ENCODE measurements at places on chromosomes 12 and 14.

- DNase-seq = no peak
Measured at GRCh38 chr12:571795-572531, 91.3 kb downstream of the NINJ2 start.

DNA sequence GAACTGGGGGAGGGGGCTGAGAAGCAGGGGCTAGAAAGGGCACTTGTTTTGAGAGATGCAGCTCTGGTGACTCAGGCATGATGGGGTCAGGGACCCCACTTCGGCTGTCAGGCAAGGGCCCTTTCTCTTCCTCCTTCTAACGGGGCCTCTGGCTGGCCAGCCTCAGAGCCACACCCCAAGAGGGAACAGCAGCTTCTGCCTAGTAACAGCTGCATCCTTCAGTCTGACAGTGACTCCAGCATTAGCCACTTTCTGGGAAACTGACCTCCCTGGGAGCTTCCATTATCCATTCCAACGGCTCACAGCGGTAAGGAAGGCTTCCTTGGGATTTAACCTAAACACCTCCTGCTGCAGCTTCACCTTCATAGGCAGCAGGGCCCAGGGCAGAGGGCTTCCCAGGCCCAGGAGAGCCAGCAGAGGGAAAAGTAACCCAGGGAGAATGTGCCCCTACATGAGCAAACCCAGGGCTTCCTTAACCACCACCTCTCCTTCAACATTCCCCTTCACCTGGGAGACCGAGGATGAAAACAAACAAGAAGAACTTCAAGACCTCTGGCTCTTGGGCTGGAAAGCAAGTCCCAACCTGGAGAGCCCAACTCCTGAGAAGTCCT lies 2.7 kb downstream of the NCKAP5L start:
- peak; percentile 62 for DNase-seq

- no peak for DNase-seq
Measured at GRCh38 chr12:12331244-12331771, 18.7 kb downstream of the MANSC1 start.

- no peak for DNase-seq
Measured at GRCh38 chr14:44300916-44301315, 206.2 kb downstream of the FSCB start.

- DNase-seq = peak; percentile 9
Measured at GRCh38 chr12:70154087-70154638, 89.1 kb upstream of the CNOT2 start.

DNA sequence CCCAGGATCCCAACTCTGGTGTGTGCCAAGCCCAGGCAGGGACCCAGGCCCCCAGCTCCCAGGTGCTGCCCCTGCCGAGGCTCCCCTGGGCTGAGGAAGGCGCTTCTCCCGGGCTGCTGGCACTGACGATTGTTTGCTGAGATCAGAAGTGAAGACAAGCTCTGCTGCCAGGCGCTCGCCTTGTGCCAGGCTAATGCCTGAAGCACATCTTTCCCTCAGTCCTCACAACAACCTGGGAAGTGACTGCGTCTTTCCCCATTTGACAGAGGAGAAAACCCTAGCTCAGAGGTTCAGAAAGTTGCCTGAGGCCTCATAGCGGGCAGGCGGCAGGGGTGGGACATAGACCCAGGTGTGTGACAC lies 36.8 kb downstream of the ANKRD9 start:
- no peak for DNase-seq

DNA sequence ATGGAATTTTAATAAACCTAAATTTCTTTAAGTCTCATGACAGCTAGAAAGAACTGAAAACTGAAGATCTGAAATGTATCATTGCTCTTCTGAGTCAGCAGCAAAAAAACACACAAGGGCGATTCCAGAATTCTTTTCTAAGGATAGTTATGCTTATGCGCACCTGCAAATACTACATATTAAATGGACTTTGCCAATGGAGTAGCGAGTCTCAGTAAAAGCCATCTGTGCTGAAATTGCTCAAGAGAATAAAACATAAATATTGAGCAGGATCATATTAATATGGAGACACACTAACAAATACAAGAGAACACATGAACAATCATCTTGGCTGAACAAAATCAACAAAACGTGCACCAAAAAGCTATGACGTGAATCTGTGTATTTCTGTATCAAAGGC lies 73.7 kb downstream of the CPNE8 start:
- DNase-seq = no peak

DNA sequence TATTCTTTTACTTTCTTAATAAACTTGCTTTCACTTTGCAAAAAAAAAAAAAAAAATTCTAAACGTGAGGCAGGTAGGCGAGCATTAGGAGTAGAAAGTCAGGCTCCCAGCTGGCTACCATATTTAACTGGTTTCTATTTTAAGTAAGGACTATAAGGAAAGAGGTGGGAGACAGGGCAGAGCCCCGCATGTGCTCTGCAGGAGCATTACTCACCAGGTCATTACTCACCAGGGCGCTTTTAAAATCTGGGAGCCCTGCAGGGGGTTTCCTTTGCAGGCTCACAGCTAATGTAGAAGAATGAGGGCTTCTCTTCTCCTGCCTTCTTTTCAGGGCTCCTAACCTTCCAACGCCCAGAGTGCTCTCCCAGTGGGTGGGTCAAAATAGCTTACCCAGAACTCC lies 14.0 kb upstream of the DPF3 start:
- no peak for DNase-seq

DNA sequence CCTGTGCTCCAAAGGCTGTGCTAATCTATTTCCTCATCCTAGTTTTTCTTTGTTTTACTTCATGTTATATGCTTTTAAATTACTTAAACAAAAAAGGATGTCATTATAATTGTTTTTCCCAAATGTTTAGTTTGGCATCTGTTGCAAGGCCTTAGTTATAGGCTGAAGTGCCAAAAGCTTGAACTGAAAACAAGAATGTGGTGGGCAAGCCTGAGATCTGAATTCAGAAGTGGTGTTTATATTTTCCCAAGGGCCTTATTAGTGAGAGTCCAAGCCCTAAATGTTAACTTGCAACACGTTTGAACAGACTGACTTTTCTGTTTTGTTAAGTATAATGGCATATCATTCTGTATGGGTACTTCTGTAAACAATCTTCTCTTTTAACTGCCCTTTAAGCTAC lies 326.8 kb downstream of the CCDC91 start:
- no peak for DNase-seq

- DNase-seq = no peak
Measured at GRCh38 chr12:104411826-104412641, 44.7 kb upstream of the CHST11 start.

DNA sequence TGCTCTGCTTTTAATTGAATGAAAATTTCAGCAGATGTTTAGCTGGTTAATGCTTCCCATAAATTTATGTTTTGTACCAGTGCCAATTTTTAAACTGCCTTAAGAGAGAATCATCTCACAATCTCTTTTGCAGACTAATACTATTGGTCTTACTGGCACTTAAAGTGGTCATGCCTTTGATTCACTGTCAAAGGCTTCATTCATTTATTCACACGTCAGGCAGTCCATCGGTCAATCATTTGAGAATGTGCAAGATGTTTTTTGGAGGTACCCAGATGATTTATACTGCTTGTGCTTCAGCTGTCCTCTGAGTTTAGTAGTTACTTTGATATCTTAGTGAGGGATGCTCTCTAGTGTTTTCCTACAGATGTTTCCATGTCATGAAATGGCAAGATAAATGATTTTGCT lies 83.4 kb downstream of the NAV3 start:
- DNase-seq = no peak

DNA sequence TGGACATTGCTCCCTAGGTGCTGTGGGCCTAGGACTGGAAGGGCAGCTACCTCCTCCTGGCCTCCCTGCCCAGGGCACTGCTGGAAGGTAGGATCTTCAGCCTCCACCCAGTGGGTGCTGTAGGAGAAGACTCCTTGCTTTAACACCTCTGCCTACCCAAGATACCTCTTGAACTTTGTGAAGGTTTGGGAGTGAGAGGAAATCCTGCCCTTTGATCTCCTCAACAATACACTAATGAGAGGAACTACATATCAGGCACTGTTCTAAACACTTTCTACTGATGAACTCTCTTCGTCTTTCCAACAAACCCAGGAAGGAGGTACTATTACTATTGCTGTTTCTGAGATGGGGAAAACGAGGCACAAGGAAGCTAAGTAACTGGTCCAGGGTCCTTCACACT lies 66.9 kb downstream of the PLEKHG3 start:
- DNase-seq = no peak

DNA sequence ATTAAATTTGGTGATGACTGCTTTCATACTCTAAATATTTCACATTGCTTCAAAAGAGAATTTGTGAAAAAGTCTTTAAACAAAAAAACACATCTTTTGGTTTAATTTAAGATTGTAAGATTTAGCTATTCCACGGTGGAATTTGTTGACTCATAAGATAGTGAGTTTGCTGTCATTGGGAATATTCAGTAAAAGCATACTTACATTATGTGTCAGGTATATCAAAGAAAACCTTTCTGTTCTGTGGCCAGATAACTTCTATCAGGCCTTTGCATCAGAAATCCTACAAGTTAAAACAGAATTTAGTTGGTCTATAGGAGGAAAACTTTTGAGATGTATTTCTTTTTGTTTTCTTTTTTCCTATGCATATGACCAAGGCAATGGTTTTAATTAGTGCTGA lies 148.8 kb upstream of the E2F7 start:
- no peak for DNase-seq

DNA sequence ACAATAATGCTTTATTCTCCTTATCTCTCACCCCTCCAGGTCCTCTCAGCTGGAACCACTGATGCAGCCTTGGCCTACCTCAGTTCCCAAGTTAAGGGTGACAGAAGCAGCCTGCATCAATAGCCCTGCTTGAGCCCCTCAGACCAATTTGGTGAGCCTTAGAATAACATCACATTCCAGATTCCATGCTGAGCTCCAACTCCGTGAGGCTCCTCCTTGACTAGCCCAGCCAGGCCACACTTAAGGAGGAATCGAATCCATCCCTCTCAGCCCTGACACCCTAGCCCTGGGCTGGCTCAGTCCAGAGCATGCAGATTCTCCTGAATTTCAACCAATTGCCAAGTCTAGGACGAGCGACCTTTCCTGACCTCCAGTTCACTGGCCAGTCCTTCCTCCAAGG lies 91.1 kb downstream of the ARMH4 start:
- DNase-seq = no peak

DNA sequence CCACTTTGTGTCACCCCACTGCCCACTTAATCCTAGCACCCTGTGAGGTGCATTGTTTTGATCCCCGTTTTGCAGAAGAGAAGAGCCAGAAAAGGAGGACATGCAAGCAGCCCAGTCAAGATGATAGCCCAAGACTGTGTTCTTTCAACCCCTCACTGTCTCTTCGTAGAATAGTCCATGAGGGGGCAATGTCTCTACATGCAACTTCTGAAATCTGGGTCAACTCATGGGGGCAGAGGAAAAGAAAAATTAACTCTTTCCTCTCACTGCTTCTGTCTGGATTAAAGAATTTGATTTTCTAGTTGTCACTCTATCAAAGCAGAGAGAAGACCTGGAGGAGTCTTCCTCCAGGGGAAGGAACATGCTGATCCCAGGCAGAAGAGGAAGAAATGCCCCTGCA lies 229.6 kb upstream of the NOS1 start:
- DNase-seq = no peak

DNA sequence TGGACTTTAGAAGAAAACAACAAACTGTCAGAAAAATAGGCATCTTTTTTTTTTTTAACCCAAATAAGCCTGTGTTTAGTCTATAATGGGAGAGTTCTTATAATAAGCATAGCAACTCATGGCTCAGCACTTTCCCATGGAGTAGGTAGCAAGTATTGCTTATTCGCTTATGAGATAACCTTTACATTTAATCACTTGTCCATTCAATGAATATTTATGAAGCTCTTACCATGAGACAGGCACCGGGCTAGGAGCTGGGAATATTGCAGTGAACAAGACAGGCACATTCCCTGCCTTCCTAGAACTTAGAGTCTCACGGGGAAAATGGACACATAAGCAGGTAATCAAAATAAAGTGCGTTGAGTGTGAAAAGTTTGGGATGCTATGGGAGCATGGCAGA lies 10.0 kb upstream of the DCP1B start:
- DNase-seq = no peak

- DNase-seq = no peak
Measured at GRCh38 chr14:33578461-33579216, 372.2 kb downstream of the EGLN3 start.

- no peak for DNase-seq
Measured at GRCh38 chr14:31411218-31411727, 9.1 kb downstream of the HEATR5A start.

DNA sequence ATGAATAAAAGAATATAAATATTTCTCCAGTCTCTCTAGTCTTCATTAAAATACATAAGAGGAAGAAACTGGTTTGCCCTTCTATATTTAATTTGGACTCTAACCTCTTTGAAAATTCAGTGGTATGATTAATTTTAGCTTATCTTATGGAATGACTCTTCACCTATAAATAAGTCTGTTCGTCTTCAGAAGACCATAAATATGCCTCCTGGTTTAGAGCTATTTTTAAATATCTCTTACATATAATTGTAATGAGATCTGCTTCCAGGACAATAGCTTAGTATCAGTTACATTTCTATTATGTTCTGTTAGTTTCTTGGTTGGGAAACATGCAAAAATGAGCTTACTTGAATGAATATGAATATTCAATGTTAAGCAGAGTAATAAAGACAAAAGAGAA lies 257.5 kb upstream of the HMGA2 start:
- DNase-seq = no peak

- DNase-seq = no peak
Measured at GRCh38 chr12:51018956-51019355, 7.2 kb downstream of the SLC11A2 start.

Data from Kasumi-1 (cell line).